ENCODE measurements at places on chromosomes 7 and 10.

- DNase-seq: no peak
Measured at GRCh38 chr7:114444196-114444595, 29.6 kb downstream of the FOXP2 start.

DNA sequence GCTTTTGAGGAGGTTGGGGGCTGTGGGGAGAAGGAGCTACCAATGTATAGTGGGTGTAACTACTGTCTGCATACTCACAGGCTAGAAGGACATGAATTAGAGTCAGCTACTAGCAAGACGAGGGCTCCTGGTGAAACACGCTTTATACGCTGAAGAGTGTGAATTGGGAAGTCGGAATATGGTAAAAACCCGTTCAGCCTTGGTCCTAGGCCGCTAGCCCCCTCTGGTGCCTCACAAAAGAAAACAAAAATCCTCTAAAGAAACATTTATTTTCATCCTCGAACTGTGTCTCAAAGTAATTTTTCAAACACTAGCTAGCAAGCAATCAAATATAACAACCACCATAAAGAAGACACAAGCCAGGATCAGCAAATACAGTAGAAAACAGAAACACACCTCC is 338.1 kb upstream of the SEMA3C start:
- no peak for DNase-seq

DNA sequence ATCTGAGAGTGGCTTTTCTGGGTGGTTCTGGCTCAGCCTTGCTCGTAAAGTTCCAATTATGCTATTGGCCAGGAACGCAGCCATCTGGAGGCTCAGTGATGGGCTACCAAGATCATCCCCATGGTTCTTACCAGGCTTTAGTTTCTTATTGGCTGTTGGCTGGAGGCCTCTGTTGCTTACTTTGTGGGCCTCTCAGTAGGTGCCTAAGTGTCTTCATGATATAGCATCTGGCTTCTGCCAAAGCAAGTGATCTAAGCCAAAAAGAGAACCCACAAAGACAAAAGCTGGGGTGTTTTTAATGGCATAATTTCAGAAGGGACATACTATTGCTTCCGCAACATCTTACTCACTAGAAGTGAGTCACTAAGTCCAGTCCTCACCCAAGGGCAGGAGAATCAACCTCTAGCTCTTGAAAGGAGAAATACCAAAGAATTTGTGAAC is 132.0 kb upstream of the MDFIC start:
- no peak for DNase-seq

DNA sequence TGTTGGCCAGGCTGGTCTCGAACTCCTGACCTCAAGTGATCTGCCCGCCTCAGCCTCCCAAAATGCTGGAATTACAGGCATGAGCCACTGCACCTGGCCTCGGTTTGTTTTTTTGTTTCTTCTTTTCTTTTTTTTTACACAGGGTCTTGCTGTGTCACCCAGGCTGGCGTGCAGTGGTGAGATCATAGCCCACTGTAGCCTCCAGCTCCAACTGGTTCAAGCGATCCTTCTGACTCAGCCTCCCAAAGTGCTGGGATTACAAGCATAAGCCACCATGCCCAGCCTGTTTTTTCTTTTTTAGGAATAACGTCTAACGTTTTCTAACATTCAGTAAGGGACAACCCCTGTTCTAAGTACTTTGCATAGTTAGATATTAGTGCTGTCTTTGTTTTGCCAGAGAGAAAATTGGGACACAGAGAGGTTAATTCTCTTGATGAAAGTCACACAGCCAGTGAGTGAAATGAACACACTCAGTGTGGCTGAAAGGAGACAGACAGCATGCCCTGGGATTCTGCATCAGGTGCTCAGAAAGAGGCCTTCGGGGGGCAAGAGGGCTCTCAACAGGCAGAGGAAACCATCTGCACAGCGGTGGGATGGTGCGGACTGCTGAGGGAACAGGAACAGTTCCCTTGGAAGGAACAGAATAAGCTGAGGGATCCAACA is 4.3 kb downstream of the LIMK1 start:
- DNase-seq: no peak

GRCh38 chr10:70391654-70392053 is 9.2 kb upstream of the LRRC20 start:
- no peak for DNase-seq

GRCh38 chr10:12396567-12396966 is 47.2 kb downstream of the CAMK1D start:
- DNase-seq: no peak

All from natural killer cell (primary cell).